ENCODE measurements at places on chromosomes 13 and 19.

DNA sequence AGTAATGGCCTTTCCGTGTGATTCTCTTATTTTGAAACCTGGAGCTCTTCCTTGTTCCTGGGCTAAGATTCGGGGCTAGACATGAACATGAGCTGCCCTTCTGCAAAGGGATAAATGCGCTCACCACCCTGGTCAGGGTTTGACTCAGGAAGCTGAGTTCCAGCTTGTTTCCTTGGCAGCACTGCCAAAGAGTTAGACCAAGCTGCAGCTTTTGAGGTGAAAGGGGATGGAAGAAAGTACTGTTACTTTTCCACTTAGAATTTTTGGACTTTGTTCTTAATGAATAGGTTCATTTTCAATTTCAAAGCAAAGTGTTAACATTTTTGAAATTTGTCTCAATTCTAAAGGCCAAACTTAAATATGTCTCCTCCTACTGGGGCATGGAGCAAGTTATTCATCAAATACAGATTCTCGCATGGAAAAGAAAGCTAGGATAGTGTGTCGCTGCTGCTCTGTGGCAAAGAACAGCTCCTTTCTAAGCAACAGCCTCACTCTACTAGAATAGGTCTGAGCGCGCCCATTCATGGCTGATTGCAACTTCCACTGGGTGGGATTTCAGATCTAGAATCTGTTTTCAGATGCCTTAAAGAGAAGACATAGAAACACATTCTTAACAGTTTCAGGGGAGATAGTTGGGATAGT is 2.2 kb downstream of the RGCC start:
- no peak for DNase-seq

DNA sequence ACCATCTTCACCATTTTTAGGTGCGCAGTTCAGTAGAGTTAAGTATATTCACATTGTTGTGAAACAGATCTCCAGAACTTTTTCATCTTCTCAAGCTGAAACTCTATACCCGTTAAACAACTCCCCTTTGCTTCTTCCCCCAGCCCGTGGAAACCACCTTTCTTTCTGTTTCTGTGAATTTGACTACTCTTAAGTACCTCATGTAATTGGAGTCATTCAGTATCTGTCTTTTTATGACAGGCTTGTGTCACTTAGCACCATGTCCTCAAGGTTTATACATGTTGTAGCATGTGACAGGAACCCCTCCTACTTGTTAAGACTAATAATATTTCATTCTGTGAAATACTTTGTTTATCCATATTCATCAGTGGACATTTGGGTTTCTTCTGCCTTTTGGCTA is 52.8 kb downstream of the TNFRSF19 start:
- no peak for DNase-seq

DNA sequence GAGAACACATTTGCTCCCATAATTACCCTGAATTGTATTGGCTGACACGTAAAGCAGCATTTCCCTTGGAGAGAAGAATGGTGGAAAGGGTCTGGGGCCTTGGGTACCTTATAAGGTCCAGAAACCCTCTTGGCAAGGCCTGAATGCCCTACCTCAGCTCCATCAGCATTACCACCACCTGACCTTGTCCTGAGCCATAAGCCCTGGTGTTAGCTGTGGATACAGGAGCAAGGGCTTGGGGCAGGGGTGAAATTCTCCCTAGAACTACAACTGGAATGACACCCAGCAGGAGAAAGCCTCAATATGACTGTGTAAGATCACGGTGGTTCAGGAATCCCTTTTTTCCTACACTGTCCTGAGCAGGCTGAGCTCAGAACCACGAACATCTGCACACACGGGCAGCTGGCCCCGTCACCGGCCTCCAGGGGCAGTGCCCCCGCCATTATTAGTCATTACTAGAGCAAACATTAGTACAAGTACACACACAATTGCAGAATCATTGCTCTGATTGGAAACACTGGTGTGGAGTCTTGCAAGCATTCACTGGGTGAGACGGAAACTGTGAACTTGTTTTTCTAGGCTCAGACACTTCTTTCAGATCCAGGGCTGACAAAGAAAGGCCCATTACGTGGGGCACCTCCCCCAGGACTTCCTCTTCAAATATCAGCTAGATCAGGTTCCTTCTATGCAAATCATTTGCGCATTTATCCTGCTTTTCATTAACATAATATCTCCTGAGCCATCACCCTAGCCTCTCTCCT is 26.8 kb upstream of the MTIF3 start:
- peak; percentile 1 for DNase-seq

DNA sequence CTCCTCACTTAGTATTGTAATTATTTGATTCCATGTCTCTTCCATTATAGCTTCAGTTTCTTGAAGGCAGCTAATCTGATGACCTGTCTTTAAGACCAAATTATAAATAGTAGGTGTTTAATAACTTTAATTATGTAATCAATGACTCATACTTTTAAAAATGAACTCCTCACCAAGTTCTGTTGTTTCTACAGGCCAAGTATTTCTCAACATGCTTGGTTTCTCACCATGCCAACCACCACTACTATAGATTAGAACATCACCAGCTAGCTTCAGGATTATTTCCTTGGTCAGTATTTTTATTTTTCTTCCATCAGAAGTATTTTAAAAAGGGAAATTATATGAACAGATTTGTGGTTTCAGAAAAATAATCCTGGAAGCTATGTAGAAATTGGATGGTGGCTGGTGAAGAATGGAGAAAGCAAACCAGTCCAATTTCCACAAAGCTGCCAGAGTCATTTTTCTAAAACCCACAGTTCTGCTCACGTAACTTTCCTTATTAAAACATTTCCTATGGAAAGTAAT is 237.7 kb upstream of the DACH1 start:
- no peak for DNase-seq

DNA sequence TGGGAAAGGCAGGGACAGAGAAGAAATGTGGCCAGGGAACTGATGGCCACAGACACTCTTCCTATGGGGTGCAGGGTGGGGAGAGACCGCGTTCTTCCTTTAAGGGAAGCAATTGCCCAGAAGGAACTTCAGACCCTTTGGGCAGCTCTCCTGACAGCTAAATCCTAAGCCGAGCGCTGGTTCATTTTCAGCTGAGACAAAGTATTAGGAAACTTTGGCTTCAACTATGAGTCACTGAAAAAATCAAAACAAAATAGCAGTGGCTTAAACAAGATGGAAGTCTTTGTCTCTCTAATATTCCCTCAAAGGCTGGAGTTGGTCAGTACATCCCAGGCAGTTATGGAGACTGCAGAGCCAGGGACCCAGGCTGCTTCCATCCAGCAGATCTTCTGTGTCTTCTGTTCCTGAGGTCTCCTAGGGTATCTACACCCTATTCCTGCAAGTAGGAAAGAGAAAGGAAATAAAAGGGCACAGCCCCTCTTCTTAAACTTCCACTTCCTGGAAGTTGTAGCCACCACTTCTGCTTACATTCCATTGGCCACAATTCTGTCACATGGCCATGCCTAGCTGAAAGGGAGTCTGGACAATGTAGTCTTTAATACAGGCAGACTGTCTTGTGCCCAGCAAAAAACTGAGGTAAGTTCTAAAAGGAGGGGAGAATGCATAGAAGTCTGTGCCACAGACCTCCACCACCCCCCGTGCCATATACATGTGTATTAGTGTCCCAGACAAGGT is 163.5 kb downstream of the KATNAL1 start:
- DNase-seq = no peak

GRCh38 chr13:99203601-99204579 is 3.2 kb downstream of the UBAC2 start:
- DNase-seq = no peak

- no peak for DNase-seq
Measured at GRCh38 chr19:39060171-39060570, 24.0 kb upstream of the ACP7 start.

- DNase-seq = no peak
Measured at GRCh38 chr13:30443957-30444404, 21.7 kb downstream of the UBE2L5 start.
